ENCODE measurements at places on chromosomes 3 and 15.
A peak's percentile ranks its signal among the peaks of the same experiment; 100 is the strongest.

- no peak for DNase-seq
Observed at GRCh38 chr15:36936613-36937012, 163.7 kb downstream of the MEIS2 start.

GRCh38 chr3:137647179-137647578 is 116.9 kb upstream of the SOX14 start:
- no peak for DNase-seq

DNA sequence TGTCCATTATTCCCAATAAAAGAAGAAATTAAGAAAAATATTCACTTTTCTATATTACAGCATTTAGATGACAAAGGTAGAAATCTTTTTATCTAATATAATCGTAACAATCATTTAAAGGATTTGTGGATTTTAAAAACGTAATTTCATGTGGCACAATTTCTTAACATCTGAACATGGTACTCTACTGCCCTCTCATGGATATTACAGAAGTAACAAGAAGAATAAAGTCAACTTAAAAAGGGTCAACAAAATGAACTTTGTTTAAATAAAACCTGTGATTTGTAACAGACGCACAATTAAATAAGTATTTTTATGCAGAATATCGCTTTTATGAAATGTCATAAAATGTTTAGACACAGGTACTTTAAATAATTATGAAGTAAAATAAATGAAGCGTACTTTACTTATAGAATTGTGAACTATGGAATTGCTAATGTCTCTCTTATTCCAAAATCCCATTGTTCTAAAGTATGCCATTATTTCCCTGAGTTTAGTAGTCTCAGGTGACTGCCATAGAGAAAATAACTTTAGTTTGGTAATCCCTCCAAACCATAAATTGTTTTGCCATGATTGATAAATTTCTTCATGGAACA is 366.8 kb upstream of the ZNF385D start:
- no peak for DNase-seq

GRCh38 chr15:52005748-52006701 is 13.0 kb upstream of the MAPK6 start:
- DNase-seq, result peak; percentile 54

DNA sequence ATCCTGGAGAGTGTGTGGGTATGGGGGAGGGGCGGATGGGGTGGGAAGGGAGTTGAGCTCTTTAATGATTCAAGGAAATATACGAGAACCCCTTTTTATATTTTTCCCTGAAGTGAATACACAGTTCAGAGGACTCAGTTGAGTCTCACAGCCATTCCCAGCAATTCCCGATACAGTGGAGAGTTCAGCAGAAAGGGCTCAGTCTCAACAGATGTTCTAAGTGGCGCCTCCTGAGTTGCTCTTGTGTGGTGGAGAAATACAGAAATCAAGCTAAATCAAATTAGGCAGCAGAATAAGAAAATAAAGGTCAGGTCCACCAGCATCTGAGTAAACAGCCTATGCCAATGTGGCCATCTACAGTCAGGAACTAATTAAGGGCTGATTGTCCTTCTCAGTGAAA is 372.1 kb downstream of the NR2F2 start:
- no peak for DNase-seq

DNA sequence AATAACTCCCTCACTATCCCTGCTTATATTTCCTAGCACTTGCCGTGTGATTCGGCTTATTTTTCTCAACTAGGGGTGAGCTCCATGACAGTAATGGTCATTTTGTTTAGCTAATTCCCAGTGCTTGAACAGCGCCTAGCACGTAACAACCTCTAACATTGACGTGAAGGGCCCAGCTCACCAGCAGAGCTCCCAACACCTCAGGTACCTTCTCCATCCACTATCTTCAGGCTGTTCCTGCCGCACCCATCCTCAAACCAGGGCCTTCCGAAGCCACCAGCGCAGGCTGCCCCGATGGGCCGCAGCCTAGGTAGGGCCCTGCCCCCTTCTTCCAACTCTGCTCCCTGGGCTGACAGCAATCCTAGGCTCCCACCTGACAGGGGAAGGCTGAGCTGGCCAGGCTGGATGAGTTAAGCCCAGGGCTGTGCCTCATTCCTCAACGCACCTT is 751 bp upstream of the RPS17 start:
- no peak for DNase-seq
